A375 (cell line): ENCODE measurements at places on chromosomes 5 and 9. TPM values are rescaled to one million over a fixed set of nuclear protein-coding genes. Genes with fewer than 3 reads are reported as not detected.

TLX3 gene
- total RNA-seq, result not detected in 2 replicates

CKMT2 gene
- total RNA-seq, result not detected in 2 replicates

FGFR4 gene
- 9.3 and 10.5 TPM in 2 replicates for total RNA-seq

SUSD1 gene
- 1.2 and 1.9 TPM in 2 replicates for total RNA-seq

SUSD3 gene
- 0.41 and 0.72 TPM in 2 replicates for total RNA-seq

KCNV2 gene
- total RNA-seq, result not detected in 2 replicates

EIF4EBP3 gene
- 1.2 and 1.5 TPM in 2 replicates for total RNA-seq

ELP1 gene
- 30.9 and 45.4 TPM in 2 replicates for total RNA-seq

SLC45A2 gene
- total RNA-seq, result 0.49 and 0.69 TPM in 2 replicates

MED10 gene
- total RNA-seq, result 23.1 and 25.6 TPM in 2 replicates

CCDC112 gene
- 7.4 and 15.2 TPM in 2 replicates for total RNA-seq

PTGDS gene
- total RNA-seq, result 1.4 TPM in 1 of 2 replicates, not detected in the other

SLC46A2 gene
- not detected in 2 replicates for total RNA-seq

NR2F1 gene
- total RNA-seq, result 8.7 and 9.3 TPM in 2 replicates

TLE1 gene
- 33.8 and 36.6 TPM in 2 replicates for total RNA-seq

ANKRD18B gene
- 3.8 and 7.8 TPM in 2 replicates for total RNA-seq

SOWAHA gene
- 0.15 and 0.32 TPM in 2 replicates for total RNA-seq

ARL10 gene
- 0.30 and 1.4 TPM in 2 replicates for total RNA-seq

CYLC2 gene
- total RNA-seq, result not detected in 2 replicates

PLAC8L1 gene
- total RNA-seq, result 0.19 and 0.34 TPM in 2 replicates

ADAMTS6 gene
- 3.1 and 3.2 TPM in 2 replicates for total RNA-seq

LECT2 gene
- not detected in 2 replicates for total RNA-seq

ADAMTS13 gene
- 2.7 and 3.9 TPM in 2 replicates for total RNA-seq

IL17B gene
- total RNA-seq, result not detected in 2 replicates

CNTNAP3B gene
- 52.9 and 53.8 TPM in 2 replicates for total RNA-seq

MEIKIN gene
- not detected in 2 replicates for total RNA-seq

AGXT2 gene
- not detected in 2 replicates for total RNA-seq

GOLGA1 gene
- total RNA-seq, result 19.3 and 19.9 TPM in 2 replicates

TAS2R1 gene
- total RNA-seq, result not detected in 2 replicates

INSL4 gene
- total RNA-seq, result not detected in 2 replicates

DDX4 gene
- total RNA-seq, result not detected in 2 replicates

ADRA1B gene
- total RNA-seq, result 1.3 and 2.7 TPM in 2 replicates

NIPAL4 gene
- total RNA-seq, result 0.19 and 0.42 TPM in 2 replicates

PLPPR1 gene
- not detected in 2 replicates for total RNA-seq

CDX1 gene
- total RNA-seq, result not detected in 2 replicates

SELENOP gene
- 0.49 TPM in 1 of 2 replicates, not detected in the other for total RNA-seq

ALG2 gene
- total RNA-seq, result 35.6 and 36.6 TPM in 2 replicates

NOL8 gene
- total RNA-seq, result 33.2 and 39.0 TPM in 2 replicates

ANXA1 gene
- 1,027 and 1,111 TPM in 2 replicates for total RNA-seq

XRCC4 gene
- total RNA-seq, result 9.8 and 12.4 TPM in 2 replicates

TAL2 gene
- 0.24 TPM in 1 of 2 replicates, not detected in the other for total RNA-seq

CMYA5 gene
- total RNA-seq, result 0.21 and 0.30 TPM in 2 replicates

ZFP62 gene
- 17.4 and 18.0 TPM in 2 replicates for total RNA-seq

DOCK8 gene
- total RNA-seq, result 1.5 and 1.9 TPM in 2 replicates

CDH6 gene
- 1.8 TPM in 2 replicates for total RNA-seq

PCDHGB1 gene
- 4.5 and 5.0 TPM in 2 replicates for total RNA-seq

ARSI gene
- 0.26 TPM in 1 of 2 replicates, not detected in the other for total RNA-seq

FGF18 gene
- total RNA-seq, result 0.08 TPM in 1 of 2 replicates, not detected in the other

MLANA gene
- not detected in 2 replicates for total RNA-seq

EGFLAM gene
- 5.3 and 5.5 TPM in 2 replicates for total RNA-seq

GABRA6 gene
- total RNA-seq, result 0.05 TPM in 1 of 2 replicates, not detected in the other

PCDHA6 gene
- total RNA-seq, result 11.5 TPM in 2 replicates

C5orf52 gene
- total RNA-seq, result not detected in 2 replicates

PRUNE2 gene
- 0.16 and 0.38 TPM in 2 replicates for total RNA-seq
